ENCODE measurements at places on chromosomes 1 and 21. TPM values are rescaled to one million over a fixed set of nuclear protein-coding genes. Genes with fewer than 3 reads are reported as not detected.

The LIN28A gene
- total RNA-seq: not detected

The SPRR2B gene
- total RNA-seq: not detected

The PIGR gene
- total RNA-seq: not detected

The ZMYM1 gene
- 12.7 TPM for total RNA-seq

The KRTAP12-3 gene
- total RNA-seq: not detected

The NTMT2 gene
- not detected for total RNA-seq

DNA sequence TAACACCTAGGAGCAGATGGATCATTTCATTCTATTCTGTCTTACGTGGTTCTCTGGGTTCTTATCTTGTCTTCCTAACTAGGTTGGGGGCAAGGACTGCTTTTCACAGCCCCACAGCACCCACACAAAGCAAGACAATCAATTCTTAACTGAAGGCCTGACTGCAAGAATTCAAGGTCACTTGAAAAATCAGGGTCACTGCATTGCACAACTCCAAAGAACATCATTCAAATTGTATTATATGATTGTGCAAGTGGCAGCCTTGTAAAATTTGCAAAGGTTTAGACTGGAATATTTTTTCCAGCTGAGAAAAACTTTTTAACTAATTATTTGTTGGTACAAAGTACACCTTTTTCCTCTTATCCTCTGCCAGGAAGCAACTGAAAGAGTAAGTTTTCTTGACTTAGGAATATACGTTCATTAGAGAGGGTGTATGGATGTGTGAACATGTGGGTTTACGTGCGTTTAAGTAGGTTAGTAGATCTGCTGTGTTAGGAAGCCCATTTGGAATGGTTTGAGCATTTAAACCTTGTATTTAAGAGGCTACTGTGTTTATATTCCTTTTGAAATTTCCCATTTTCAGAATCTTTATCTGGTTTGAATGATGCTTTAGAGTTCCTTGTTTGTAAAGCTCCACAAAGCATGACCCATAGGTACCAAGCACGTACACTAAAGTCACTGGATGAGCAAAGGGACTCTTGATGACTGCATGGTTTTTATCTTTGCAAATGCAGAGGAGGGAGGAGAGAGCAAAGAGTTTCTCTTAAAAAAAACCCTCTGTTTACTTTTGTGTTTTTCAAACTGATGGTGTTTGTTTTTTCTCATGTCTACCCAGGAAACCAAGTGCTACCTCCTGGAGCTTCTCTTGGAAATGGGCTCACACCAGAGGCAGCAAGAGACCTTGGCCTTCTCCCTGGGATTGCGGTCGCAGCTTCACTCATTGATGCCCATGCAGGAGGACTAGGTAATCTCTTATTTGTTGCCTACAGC lies 214.9 kb downstream of the FGGY start:
- no peak for DNase-seq

DNA sequence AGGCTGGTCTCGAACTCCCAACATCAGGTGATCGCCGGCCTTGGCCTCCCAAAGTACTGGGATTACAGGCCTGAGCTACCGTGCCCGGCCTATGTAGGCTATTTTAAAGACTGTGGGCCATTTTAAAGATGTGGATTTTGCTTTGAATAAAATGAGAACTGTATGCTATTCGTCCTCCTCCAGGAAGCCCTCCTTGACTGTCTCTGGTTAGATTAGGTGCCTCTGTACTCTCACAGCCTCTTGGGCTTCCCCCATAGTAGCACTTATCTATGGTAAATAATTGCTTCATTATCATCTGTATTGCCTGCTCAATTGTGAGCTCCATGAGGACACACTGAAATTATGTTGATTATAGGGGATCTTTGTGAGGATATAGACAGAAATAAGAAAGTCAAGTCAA lies 20.5 kb upstream of the ERI3 start:
- DNase-seq: no peak

GRCh38 chr1:66147226-66147835 lies 354.6 kb downstream of the PDE4B start:
- DNase-seq: no peak

- no peak for DNase-seq
Observed at GRCh38 chr1:234246638-234247116, 126.6 kb upstream of the COA6 start.

DNA sequence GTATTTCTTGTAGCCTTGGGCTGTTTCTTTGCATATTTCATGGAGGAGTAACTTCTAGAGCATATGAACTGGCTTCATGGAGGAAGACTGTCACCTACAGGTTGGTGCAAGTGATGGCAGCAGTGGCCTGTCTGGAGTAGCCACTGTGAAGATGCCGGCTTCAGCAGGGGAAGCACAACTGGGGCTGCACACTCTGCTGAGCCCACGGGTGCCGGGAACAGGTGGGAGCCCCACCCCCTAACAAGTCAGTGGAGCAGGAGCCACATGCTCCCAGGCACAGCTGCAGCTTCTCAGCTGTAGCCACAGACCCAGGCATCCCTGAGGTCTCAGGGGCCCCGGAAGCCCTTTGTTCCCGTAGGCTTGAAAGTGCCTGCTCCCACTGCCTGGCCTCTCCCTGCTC lies 43.2 kb upstream of the C1orf185 start:
- peak; percentile 45 for DNase-seq

DNA sequence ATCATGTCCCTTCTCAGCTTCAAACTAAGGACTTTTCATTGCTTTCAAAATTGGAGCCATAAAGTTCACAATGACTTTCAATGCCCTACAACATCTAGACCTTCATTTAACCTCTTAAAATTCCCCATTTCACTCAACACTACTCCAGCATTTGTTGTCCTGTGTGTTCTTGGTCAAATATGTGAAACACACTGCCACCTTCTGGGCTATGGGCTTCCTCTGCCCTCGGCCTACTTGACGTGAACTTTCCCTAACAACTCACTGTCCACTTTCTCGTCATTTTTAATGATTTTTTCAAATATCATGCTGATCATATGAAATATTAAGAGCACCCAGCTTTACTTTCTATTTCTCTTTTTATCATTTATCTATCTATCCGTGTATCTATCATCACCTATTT lies 2018.4 kb downstream of the NCAM2 start:
- DNase-seq: peak; percentile 61

DNA sequence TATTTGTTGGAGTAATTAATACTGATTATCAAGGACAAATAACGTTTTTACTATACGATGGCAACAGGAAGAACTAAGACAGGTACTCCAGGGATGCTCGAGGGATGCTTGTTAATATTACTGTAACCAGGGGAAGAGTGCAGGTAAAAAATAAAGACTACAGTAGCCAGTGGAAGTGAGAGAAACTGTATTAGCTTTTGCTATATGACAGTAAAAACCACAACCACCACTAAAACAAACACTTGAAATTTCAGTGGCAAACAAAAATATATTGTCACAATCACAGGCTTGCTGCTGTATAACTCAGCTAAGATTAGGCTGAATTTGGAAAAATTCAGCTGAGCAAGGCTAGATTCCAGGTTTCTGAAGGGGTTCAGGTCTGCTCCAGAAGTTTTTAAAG lies 812.6 kb upstream of the ADGRL4 start:
- no peak for DNase-seq

DNA sequence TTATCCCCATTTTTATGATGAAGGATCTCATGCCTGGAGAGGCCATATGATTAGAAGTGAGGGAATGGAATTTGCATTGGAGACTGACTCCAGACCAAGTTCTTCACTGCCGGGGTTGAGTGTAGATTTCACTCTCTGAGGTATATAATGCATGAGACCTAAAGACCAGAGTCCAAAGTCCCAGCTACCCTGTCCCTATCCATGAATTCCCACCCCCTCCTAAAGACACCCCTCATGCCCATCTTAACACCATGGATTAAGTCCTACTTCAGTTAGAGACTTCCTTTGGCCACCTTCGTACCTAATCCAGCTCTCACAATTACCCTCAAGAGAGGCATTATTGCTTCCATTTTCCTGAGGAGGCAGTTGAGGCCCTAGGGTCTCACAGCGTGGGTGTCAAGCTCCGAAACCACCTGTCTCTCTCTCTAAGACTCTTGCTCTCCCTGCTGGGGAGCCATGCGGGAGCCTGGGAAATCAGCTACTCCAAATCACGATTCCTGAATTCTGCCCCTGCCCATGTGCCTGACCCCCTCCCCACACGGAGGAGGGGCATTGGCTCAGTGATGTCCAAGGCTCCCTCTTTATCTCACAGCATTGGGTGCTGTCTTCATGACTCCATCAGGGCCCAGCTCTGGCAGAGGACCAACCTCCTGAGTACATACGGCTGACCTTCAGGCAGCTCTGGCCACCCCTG lies 11.7 kb upstream of the FOXO6 start:
- no peak for DNase-seq

- peak; percentile 5 for DNase-seq
Observed at GRCh38 chr1:18557621-18558465, 72.8 kb upstream of the PAX7 start.

DNA sequence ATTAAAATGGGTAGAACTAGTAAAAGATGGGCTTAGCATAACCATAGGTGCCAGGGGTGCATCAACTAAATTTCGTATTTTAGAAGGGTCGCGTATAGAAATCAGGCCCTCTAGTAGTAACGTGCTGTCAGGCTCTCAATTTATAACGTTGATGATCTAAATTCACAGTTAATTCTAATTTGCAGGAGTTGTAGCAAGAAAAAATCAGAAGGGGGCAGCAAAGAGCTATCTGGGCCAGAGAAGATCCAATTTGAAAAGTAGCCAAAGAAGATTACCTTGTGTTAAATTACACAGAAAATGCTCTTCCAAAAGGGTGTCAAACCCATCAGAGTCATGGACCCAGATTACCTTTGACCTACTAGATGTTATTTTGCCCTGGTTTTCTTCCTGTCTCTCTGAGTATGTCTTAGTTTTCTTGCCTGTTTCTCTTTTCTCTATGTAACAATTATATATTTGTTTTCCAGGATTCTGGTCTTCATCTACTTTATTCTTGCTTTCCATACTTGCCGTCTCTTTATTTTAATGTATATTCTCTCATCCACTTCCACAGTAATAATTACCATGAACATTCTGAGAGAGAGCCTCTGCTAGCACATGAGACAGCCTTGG lies 1030.9 kb downstream of the AMY1C start:
- DNase-seq: peak; percentile 28
